ENCODE measurements at places on chromosomes 2 and 18. TPM values are rescaled to one million over a fixed set of nuclear protein-coding genes. Genes with fewer than 3 reads are reported as not detected.

DNA sequence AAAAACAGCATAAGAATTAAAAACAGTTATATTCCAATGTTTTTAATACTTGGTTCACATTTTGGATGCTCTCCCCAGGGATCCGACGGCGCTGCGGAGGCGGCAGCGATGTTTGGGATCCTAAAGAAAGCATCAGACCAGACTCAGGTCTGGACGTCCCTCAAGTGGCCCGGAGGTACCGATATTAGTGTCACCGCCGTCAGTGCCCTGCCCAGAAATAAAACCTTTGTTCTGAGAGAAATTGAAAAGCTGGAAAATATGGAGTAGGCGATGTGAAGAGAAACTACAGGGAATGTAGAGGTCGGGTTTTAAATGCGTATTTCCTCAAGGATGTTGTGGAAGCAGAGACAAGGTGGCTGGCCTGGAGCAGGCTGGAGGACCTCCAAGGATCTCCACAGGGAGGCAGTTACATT is 683 bp upstream of the TBC1D8 start:
- DNase-seq, result no peak

- DNase-seq, result no peak
Measured at GRCh38 chr2:151481744-151482143, 72.0 kb downstream of the RIF1 start.

- DNase-seq, result no peak
Measured at GRCh38 chr2:8018956-8019355, 662.9 kb upstream of the ID2 start.

The DLX1 gene
- not detected for total RNA-seq

- DNase-seq, result no peak
Measured at GRCh38 chr2:99488539-99489062, 1.2 kb downstream of the REV1 start.

DNA sequence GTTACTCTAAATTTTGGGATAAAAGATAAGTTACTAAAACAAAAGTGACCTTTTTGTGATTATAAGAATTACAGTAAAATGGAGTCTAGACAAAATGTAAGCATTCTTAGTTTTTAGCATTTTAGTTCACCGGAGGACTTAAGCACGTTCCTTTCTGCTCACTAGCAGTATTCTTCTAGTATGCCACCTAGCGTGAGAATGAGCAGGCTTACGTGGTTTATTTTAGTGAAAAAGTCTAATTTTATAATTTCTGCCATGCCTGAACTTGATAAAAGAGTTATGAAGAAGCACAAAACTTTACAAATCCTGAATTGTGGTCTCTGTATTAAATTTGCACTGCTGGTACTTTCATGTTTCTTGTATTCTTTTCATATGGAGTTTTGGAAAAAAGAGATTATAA is 12.6 kb upstream of the OTX1 start:
- no peak for DNase-seq

The EPAS1 gene
- total RNA-seq, result 205 TPM

- peak; percentile 92 for DNase-seq
Measured at GRCh38 chr2:102141970-102142828, at the start of gene IL1R1. TSS of gene IL1R1 (plus strand) at chr2:102142746. CDS start at chr2:102157725, 14,979 bp downstream.

The RAX gene
- not detected for total RNA-seq

GRCh38 chr2:19902216-19902740 is 495 bp upstream of the TTC32 start:
- no peak for DNase-seq

The CYP26B1 gene
- 5.4 TPM for total RNA-seq

DNA sequence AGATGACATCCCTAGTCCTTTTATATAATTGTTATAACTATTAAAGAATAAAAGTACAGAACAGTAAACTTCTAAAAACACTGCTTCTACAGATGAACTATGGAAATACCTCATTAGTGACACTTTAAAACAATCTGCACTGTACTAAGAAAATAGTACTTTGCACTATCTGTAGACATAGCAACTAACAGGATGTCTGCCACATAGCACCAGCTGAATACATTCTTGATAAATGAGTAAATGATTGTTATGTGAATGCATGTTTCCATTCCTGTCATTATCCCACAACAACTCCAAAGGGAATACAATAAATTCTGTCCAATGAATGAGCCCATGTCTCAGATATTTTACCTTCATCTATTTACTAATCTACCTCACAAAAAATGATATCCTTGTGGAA is 115.3 kb upstream of the SLC35G4 start:
- DNase-seq, result no peak

DNA sequence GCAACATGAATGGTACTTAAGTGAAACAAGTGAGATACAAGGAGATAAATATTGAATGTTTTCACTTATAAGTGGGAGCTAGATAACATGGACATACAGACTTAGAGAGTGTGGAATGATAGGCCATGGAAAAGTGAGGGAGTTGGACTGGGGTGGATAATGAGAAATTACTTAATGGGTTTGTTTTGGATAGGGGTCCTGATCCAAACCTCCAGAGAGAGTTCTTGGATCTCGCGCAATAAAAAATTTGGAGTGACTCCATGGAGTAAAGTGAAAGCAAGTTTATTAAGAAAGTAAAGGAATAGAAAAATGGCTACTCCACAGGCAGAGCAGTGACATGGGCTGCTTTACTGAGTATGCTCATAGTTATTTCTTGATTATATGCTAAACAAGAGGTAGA is 508.9 kb downstream of the CNTNAP5 start:
- no peak for DNase-seq

The PARD6G gene
- total RNA-seq, result 2.1 TPM
